ENCODE measurements at places on chromosomes 2 and 18.

GRCh38 chr2:160054984-160055725 is 7.3 kb downstream of the PLA2R1 start:
- no peak for DNase-seq

DNA sequence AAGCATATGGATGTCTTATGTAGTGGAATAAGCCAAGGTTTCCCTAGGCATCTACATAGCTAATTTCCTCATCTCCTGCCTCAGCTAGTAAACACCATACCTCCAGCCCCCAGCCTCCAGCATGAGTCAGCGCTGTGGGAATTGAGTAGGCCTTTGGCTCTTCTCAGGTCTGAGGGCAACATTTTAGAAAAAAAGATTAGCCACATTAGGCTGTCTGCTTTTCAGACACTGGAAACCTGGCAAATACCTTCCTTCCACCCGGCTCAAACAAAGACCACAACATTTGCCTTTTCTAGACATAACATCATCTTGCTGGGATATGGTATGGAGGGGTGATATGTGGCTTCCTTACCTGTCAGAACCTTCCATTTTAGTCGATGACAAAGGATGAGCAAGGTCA is 6.1 kb upstream of the CCDC195 start:
- DNase-seq = no peak

DNA sequence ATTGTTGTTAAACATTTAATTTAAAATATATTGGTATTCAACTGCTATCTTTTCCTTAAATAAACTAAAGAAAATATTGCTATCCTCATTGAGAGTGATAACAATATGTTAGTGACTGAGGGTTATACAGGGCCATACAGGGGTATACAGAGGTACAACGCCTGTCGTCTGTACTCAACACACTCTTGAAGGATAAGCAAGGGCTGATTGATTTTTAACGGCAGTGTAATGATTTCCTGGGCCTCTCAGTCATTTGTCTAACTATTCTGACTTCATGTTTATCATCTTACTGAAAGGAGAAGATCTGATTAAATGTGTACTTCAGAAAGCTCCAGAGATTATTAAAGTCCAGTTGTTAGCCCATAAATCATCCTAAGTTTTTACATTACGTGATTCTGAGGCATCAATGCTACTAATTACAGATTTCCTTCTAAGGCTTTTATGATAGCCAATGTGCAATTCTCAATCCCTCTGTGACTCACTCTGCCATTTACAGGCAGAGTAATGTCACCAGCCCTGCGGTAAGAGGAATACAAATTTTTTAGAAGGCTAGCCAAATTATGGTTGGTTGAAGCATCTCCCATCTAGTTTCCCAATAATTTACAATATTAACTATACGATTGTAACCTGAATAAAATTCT is 893.0 kb upstream of the CHAC2 start:
- no peak for DNase-seq

DNA sequence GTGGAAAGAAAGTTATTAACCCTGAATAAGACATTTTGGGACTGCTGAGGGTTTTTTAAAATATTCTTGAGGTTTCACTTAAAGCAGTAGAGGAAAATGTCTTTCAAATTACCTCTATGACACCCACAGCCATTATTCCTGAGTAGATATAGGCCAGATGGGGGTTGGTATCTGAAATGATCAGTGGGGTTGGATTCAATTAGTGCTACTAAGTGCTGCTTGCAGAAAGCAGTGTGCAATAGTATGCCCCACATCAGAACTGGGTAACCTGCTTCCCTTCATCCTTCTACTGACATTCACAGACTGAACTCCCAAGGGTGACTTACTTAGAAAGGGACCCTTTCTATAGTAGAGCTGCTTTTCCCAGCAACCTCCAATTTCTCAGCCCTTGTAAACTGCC is 7.3 kb upstream of the ETAA1 start:
- no peak for DNase-seq

DNA sequence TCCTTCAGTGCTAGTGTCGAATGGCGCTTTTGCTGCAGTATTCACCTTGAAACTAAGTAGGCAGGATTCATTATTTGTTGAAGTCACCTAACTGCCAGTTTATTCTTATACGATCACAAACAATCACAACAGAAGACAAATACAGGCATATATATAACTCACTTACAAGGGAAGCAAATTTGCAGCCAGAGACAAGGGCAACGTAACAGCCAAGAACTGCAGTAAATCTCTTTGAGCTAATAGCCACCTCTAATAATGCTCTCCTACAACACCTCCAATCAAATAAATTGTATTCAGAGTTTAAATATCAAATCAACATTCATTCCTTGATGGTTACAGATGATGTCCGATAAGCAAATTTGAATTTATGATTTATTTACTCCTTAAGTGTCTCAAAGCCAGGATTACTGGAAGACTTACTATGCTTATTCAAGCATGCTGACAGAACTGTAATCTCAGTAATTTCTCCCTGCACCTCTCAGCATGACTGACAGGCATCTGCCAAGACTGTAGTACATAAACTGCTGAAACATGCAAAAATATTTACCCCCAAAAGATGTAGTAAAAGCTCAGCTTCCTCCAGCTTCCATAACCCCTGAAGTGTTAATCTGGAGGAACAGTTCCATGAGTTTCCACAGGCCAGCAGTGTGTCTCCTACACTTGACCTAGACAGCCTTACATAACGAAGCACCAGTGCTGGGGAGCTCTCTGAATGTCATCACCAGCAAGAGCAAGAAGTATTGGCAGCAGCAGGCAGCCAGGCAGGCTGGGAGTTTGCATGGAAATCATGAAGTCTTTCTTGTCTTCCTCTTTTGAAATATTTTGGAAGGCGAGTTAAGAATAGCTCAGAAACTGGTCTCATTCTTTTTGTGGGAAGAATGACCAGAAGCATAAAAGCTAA is 20.9 kb upstream of the SCN1A start:
- no peak for DNase-seq

All from NCI-H187 (cell line).